ENCODE measurements at places on chromosomes 2 and 18.

- DNase-seq = peak; percentile 64
These were observed 70.2 kb upstream of the FOSL2 start for GRCh38 chr2:28322456-28322855.

DNA sequence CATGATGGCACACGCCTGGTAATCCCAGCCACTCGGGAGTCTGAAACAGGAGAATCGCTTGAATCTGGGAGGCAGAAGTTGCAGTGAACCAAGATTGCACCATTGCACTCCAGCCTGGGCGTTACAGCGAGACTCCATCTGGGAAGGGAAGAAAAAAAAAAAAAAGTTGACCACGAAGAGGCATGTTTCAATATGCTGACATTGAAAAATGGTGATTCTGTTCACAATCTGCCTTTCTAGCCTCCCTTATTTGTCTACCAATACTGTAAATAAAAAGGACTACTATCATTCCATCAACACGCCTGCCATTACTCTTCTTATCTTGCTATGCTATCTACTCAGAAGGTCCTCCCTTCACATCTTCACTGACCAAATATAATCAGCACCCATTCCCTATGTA, 18.4 kb downstream of the GFPT1 start:
- no peak for DNase-seq

DNA sequence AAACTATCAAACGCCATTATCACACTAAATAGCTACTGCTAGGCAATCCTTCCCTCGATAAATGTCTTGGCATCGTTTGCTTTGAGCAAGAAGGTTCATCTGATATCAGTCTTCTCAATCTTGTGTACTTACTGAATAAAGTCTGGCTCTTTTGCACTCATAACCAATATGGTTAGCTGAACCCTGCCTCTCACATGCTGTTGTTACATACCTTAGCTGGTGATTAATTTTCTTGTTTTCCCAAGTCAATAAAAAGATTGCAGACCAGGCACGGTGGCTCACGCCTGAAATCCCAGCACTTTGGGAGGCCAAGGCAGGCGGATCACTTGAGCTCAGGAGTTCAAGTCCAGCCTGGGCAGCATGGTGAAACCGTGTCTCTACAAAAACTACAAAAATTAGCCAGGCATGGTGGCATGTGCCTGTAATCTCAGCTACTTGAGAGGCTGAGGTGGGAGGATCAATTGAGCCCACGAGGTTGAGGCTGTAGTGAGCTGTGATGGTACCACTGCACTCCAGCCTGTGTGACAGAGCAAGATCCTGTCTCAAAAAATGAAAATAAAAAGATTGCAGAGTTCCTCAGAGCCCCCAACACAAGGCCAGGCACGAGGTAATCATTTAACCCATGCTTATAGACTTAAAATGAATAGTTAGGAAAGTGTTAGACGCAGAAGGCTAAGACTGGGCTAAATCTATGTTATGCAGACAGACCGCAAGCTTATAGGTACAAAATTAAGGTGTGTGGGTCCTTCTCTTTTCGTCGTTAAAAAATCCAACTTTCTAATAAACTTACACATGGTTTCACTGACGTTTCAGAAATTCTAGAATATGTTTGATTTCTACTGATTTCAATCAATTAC, 177.5 kb downstream of the ALPK2 start:
- DNase-seq = no peak

- DNase-seq = peak; percentile 72
These were observed 186.6 kb downstream of the NRP2 start for GRCh38 chr2:205868773-205869333.

DNA sequence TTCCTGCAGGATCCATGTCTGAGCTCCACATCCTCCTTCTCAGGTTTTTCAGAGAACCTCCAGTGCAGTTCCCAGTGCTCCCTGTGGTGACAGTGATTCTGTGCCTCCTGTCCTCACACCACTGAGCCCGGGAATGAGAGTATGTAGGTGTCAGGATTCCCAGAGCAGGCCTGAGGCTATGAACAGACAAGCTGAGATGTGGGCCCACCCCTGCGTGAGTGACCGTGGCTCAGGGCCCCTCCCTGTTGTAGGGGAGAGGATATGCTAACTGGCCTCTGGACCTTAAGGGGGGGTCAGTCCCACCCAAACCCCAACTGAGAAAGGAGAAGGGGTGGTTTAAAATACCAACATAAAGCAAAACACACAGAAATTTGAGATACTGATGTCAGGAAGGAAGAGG, 104.8 kb upstream of the RAB12 start:
- DNase-seq = no peak

- DNase-seq = no peak
These were observed 571.8 kb downstream of the NUP35 start for GRCh38 chr2:183696028-183696427.

DNA sequence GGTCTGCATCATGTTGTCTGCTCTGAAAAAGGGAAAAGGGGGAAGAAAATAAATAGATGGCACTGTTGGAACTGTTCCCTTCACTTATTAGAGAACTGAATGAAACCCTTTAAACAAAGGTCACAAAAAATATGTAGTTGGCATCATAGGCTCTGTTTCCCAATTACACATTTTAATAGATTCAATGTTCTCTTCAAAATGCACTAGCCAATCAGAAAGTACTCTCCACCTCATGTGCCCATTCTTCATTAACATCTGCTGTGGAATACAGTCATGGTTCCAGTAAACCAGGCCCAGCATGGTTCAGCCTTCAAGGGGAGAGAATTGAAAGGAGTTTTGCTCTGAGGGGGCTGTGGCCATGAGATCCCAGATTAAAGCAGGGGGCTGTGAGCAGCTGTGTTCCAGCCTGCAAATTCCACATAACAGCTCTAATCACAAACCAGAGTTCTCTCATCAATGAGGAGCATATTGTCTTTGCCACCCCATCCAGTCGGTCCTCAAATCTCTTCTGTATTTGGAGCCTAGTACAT, 165.9 kb upstream of the CREB1 start:
- no peak for DNase-seq

- DNase-seq = no peak
These were observed 74.0 kb upstream of the PELI1 start for GRCh38 chr2:64218137-64218802.

- DNase-seq = peak; percentile 88
These were observed 224.3 kb downstream of the ANAPC1 start for GRCh38 chr2:111659361-111660333.

GRCh38 chr2:240605867-240606743, 19.2 kb upstream of the GPR35 start:
- DNase-seq = no peak

All from lower leg skin (tissue), 4 donors.